ENCODE measurements at places on chromosomes 4 and X. TPM values are rescaled to one million over a fixed set of nuclear protein-coding genes. Genes with fewer than 3 reads are reported as not detected.

DNA sequence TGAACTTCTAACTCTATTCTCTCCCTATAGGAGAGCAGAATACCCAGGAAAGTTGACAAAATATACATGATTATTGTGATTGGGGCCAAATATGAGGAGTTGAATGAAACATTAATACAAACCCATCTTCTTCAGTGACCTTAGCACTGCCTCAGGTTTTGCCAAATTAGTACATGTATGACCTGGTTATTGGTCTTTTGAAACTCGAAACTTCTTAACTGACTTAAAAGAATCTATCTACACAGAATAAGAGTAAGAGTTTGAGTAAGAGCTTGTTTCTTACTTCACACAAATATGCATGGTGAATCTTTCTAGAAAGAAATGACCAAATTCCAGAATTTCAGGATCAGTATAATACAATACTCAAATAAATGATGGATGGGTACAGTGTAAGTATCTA lies 213.0 kb upstream of the GK2 start:
- no peak overlapping the region for H3K27ac ChIP-seq
- no peaks in the 10 kb centered on the region for H3K36me3 ChIP-seq
- H3K4me1 ChIP-seq, result no peaks in the 10 kb centered on the region
- DNase-seq, result no peak
- H3K4me3 ChIP-seq, result no peak overlapping the region

GRCh38 chr4:159284733-159285132 lies 181.9 kb downstream of the RAPGEF2 start:
- H3K36me3 ChIP-seq, result no peaks in the 10 kb centered on the region
- no peaks in the 10 kb centered on the region for H3K27me3 ChIP-seq
- H3K27ac ChIP-seq, result no peak overlapping the region
- DNase-seq, result no peak
- H3K4me3 ChIP-seq, result no peak overlapping the region

AMTN gene
- total RNA-seq, result not detected

- H3K36me3 ChIP-seq, result no peaks in the 10 kb centered on the region
- no peak for DNase-seq
- H3K27me3 ChIP-seq, result peaks cover 5% of the 10 kb centered on the region
- H3K4me3 ChIP-seq, result no peak overlapping the region
- H3K4me1 ChIP-seq, result no peaks in the 10 kb centered on the region
These were observed 207.8 kb downstream of the ANTXR2 start for GRCh38 chr4:79865201-79865597.

BMPR1B gene
- 2.1 TPM for total RNA-seq
